ENCODE measurements at places on chromosomes 1 and 21. TPM values are rescaled to one million over a fixed set of nuclear protein-coding genes. Genes with fewer than 3 reads are reported as not detected.

Gene WLS
- total RNA-seq: 32.5 TPM

Gene MYCL
- total RNA-seq: 0.38 TPM

Gene AVPR1B
- not detected for total RNA-seq

Gene FCGR3B
- not detected for total RNA-seq

Gene LCE1B
- total RNA-seq: not detected

Gene GPR37L1
- not detected for total RNA-seq

Gene FMO3
- total RNA-seq: under 0.01 TPM

Gene TSSK3
- total RNA-seq: 0.26 TPM

Gene DHCR24
- 103 TPM for total RNA-seq

Gene GNPAT
- 39.3 TPM for total RNA-seq

Gene TMEM82
- total RNA-seq: 0.13 TPM

Gene BEST4
- total RNA-seq: under 0.01 TPM

Gene ANGPTL3
- not detected for total RNA-seq
